ENCODE measurements at places on chromosomes 12 and 14. TPM values are rescaled to one million over a fixed set of nuclear protein-coding genes. Genes with fewer than 3 reads are reported as not detected.
A peak's percentile ranks its signal among the peaks of the same experiment; 100 is the strongest.

Gene KRT72
- total RNA-seq, result not detected

Gene HCAR2
- total RNA-seq, result not detected

Gene ERP27
- total RNA-seq, result 1.1 TPM

DNA sequence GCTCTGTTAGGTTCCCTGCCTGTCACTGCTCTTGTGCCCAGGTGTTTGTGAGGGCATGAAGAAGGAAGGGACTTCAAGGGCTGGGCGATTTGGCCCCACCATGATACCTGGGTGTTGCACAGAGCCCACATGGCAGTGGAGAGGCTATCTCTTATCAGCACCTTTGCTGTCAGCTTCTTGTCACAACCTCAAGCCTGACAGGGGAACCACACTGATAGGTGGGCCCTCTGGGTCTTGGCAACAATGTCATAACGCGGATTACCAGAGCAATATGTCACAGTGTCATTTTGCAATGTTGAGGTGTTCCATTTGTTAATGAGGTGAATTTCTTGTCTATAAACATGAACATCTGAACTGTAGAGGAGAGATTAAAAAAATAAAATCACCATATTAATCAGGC lies 22.9 kb upstream of the CACNA1C start:
- DNase-seq, result no peak

GRCh38 chr12:103505371-103506236 lies 9.8 kb upstream of the C12orf42 start:
- DNase-seq, result no peak

DNA sequence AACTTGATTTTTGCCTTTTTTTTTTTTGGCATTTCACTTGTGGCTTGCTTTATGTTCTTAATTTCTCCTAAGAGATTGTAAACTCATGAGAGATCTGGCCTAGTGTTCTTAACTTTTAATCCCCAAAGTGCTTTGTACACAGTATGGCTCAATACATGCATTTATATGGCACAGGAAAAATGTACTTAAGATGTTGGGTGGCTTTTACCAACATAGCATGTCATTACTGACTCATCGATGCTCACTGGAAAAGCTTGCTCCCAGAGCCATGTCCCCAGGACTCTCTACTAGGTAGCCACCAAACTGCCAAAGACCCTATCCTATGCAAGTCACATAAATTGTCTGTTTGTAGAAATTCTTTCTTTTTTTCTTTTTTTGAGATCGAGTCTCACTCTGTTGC lies 13.1 kb upstream of the SMCO3 start:
- no peak for DNase-seq

- no peak for DNase-seq
Observed at GRCh38 chr14:85566603-85567002, 36.7 kb downstream of the FLRT2 start.

DNA sequence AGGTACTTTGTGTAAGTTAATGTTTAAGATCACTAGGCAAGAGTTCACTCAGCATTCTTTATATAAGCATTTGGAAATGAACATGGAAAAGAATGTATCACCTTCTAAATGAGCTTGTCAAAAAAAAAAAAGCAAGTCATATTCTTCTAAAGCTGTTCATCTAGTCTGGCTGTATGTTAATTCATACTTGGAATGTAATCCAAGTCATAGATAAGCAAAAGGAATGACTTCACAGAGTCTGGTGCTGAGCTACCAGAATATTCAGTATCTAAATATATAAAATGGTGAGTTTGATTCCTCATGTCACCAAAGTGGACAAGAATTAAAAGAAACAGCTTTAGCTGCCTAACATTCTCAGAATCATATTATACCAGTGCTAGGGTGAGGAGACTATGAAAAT lies 4.9 kb downstream of the OR6C4 start:
- no peak for DNase-seq

- no peak for DNase-seq
Observed at GRCh38 chr14:89298056-89298834, 118.8 kb downstream of the FOXN3 start.

GRCh38 chr14:100332797-100333196 lies 9.7 kb downstream of the SLC25A47 start:
- peak; percentile 44 for DNase-seq

DNA sequence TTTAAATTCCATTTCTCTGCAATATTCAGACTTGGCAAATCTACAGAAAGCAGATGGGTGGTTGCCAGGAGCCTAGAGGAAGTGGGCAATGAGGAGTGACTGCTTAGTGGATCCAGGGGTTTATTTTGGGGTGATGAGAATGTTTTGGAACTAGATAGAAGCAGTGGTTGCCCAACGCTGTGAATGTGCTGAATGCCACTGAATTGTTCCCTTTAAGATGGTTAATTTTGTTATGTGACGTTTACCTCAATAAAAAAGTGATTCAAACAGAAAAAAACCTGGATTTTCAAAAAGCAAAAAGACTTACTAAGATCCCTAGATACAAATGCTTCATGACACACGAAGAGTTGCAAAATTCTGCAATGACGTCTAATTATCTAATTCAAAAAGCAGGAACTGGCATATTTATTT lies 34.2 kb downstream of the DAO start:
- DNase-seq, result no peak

GRCh38 chr12:65313719-65314317 lies 35.3 kb downstream of the MSRB3 start:
- DNase-seq, result no peak

DNA sequence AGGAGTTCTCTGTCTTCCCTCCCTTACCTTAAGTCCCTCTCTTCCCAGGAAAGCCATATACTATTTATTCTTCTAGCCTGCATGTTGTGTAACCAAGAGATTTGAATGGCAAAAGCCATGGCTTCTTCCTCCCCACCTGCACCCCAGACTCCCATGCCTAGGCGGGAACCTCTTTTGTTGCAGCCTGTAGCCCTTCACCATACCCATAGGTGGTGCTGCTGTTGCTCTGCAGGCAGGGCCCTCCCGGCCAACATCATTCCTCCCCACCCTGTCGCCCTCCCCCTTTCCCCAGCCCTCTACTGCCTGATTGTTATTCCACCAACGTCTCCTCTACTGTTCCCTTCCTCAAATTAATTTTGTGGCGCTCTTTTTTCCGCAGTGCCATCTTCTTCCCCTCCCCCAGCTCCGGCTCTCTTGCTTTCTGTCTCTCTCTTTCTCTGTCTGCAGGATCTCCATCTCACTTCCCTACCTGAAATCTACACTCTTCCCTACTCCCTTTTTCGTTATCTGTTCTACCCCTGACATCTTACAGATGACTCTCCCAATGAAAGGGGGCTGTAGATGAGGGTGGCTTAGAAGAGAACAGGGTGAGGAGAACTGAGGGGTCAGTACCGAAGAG lies 13.8 kb downstream of the NGDN start:
- DNase-seq, result peak; percentile 57

DNA sequence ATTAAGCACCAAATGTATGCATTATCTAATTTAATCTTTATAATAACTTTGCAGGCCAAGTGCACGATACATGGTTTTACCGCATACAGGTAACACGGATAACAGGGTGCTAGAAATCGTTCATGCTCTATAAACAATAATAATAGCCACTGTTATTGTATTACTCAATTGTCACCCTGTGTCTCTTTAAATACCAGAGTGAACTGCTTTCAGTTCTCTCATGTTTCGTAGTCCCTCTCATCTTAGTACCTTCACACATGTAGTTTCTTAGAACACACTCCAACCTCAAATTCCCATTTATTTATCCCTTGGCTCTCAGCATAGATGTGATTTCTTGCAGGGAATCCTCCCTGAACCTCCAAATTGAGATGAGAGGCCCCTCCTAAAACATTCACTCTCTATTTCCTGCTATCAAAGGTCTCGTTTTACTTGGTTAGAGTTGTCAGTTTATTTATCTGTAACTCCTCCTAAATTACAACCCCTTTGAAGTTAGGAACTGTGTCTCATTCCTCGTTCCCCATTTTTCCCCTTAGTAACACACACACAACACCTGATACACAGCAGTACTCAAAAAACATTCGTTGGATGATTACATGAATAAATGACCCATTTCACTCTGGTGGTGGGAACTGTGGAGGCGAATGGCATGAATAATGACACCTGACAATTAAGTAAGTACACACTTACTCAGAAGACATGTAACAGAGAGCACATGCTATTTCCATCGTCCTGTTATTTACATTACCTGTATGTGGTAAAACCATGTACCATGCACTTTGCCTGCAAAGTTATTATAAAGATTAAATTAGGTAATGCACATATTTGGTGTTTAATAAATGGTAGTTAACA lies 134.6 kb downstream of the BTG1 start:
- no peak for DNase-seq

DNA sequence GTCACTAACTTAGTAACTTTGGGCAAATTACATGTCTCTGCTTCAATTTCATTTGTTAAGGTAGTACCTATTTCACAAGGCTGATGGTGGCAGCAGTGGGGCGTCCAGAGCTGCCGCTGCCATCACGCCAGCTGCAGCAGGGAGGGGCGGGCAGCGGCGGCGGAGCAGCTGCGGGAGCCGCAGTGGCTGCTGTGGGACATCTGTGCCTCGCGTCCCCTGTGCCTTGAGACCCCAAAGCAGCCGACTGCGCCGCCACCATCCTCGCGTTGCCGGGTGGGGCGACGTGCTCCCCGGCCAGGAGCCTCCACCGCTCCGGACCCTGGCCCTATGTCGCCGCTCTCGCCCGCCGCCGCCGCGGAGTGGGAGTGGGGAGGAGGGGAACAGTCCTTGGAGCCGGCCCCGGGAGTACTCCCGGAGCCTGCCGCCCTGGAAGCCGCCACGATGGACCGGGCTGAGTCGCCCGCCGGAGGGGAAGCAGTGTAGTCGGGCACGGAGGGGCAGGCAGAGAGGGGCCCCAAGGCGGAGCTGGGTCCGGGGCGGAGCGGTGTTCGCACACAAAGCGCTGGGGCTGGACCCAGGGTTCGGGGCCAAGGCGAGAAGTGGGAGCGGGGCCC lies 51.4 kb downstream of the A2M start:
- DNase-seq, result peak; percentile 72

- DNase-seq, result peak; percentile 64
Observed at GRCh38 chr14:74647678-74648461, 35.8 kb upstream of the LTBP2 start.

DNA sequence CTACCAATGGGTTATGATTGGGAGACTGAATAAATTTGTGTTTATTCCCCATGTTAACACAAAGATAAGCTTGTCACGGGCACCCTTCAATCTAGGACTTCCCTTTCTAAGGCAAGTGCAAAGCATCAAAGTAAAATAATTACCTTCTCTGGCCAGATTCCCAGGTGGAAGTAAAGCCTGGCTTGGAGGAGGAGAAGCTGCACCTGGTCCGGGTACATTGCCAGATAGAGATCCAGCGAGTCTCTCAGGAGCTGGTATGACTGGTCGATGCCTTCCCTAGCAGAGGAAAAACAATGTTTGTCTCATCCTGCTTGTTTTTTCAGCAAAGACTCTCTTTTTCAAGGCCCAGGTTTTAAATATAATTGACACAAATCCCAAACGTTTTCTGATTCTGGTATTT lies 24.9 kb downstream of the FBXO21 start:
- no peak for DNase-seq

All from stomach (tissue), 19 donors.